ENCODE measurements at places on chromosomes 12 and 14.

GRCh38 chr14:92892589-92892988 lies 30.4 kb upstream of the CHGA start:
- no peak for DNase-seq

- DNase-seq: no peak
Observed at GRCh38 chr14:100994082-100994481, 90.6 kb upstream of the RTL1 start.

- no peak for DNase-seq
Observed at GRCh38 chr12:64951944-64952343, 127.5 kb downstream of the TBC1D30 start.

GRCh38 chr14:61461808-61462275 lies 140.5 kb downstream of the PRKCH start:
- DNase-seq: no peak

GRCh38 chr14:24659916-24660570 lies 26.1 kb upstream of the GZMB start:
- DNase-seq: no peak

- no peak for DNase-seq
Observed at GRCh38 chr14:50766338-50766886, 64.5 kb downstream of the NIN start.

DNA sequence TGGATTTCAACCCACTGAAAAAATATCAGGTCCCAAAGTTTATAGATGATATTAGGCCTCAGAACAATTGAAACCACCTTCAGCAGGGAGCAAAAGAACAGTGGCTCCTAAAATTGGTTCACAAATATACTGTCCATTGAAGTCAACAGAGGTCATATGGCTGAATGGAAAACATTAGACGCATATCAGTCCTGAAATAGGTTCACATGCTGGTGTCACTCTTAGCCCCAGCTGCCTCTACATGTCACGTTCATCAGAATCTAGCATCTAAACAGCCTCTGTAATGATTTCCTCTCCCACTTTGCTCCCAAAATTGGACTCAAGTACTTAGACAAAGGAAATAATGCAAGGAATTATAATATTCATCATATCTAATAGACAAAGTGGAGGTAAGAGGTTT lies 8.7 kb downstream of the FLRT2 start:
- no peak for DNase-seq

DNA sequence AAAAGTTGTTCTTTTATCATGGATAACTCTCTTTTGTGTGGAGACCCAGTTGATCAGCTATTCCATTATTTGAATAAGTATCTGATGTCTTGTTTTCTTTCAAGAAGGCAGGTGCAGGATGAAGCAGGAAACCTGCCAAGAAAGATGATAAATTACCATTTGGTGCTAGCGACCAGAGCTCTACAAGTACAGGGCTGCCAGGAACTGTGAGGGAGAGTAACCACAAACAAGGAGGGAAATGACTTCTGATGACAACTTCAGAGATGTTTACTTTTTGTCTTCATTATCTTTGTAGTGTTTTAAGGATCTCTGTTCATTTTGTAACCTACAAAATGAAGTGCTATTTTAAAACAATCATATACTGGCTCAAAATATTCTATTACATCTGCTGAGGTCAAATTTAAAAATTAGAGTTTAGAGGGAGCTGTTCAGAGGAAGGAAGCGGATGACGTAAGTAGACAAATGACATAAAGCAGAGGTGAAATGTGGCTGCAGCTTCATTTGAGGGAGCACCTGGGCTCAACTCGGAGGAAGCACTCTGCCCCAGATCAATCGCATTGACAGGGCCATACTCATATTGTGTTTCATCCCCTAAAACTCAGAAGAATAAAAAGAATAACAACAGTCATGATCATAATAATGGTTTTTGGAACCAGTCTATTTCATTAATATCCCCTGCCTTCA lies 226.8 kb downstream of the C12orf42 start:
- DNase-seq: no peak

DNA sequence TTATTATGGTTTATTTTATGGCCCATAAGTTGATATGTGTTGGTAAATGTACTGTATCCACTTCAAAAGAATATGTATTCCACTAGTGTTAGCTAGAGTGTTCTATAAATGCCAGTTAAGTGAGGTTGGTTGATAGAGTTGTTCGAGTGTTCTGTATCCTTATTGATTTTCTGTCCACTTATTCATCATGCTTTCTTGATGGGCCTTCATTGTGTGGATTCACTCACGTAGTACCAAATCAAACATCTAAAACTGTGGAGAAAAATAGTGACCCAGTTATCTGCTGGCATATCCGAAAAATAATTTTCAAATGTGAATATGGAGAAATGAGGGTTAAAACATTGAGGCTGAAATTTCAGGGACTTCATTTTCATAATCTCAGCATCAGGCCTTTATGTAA lies 230.4 kb downstream of the TRHDE start:
- no peak for DNase-seq

GRCh38 chr14:32197919-32198318 lies 3.9 kb upstream of the RNU6-7 start:
- no peak for DNase-seq

DNA sequence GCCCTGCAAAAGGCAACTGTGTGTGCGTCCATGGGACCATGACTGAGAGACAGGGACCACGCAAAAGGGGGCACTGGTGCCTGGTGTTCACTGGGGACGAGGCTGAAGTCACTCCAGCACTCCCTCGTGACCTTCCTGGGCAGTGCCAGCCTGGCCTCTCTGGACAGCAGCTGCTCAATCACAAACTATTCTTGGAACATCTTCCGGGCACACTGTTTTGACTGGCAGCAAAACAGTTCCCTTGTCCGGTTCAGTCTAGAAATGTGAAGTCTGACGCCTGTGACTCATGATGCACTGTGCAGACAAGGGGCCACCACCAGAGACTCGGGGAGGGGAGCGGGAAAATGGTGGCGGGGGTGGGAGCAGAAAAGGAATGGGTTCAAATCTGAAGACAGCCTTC lies 20.8 kb downstream of the SNRNP35 start:
- DNase-seq: no peak

DNA sequence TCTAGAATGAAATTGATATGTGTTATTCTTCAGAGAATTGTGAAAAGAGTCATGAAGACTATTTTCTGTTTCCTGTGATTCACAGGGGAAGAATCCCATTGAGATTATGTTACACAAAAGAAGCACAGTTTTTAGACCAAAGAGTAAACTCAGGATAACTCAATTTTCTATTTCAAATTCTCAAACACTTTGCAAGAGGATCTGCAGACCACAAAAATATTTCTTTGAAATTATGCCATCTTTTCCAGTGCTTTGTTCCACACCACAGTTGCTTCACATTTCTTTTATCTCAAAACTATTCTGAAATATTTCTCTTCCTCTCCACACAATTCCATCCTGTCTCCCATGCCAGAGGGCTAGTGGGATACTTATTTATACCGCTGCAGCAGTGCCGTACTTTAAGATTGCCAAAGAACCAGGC lies 188.9 kb upstream of the FOXG1 start:
- no peak for DNase-seq

GRCh38 chr12:64273527-64274403 lies 51.7 kb upstream of the KICS2 start:
- no peak for DNase-seq

DNA sequence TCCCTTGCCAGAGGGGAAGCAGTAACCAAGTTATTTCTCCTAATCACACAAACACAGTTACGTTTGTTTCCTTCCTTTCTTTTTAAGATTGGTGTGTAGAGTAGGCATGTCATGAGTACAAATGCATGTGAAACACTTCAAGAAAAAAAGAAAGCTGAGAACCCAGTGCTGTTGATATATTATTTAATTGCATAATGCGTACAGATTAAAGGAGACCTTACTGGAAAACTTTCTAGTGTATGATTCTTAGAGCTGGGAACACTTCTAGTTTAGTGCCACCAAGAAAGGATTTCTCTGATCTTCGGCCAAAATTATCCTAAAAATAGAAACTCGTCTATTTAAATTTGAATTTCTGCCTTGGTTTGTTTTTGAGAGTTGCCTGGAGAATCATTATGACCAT lies 365.5 kb downstream of the CCDC91 start:
- no peak for DNase-seq

GRCh38 chr12:4566474-4566873 lies 4.5 kb downstream of the DYRK4 start:
- no peak for DNase-seq

GRCh38 chr14:92460916-92461579 lies 52.5 kb upstream of the RIN3 start:
- no peak for DNase-seq

- DNase-seq: no peak
Observed at GRCh38 chr12:66296176-66296683, 6.1 kb upstream of the HELB start.

GRCh38 chr12:84507956-84508850 lies 404.4 kb downstream of the SLC6A15 start:
- no peak for DNase-seq

GRCh38 chr12:3275171-3276041 lies 198.2 kb downstream of the TSPAN9 start:
- DNase-seq: peak; percentile 38

DNA sequence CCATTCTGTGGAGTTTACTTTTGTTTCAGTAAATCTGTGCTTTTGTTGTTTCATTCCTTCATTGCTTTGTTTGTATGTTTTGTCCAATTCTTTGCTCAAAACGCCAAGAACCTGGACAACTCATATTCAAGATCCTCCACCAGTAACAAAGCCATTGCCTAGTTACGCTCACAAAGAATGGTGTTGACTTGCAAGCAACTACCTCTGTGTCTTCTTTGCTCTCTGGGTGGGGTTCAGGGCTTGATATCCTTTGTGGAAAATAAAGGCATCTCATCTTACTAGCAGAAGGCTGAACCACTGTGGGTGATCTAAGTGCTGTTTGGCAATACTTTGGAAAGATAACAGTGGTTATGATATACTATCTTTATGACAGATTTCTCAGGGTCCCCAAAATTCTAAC lies 233.4 kb upstream of the ABCD2 start:
- DNase-seq: no peak

DNA sequence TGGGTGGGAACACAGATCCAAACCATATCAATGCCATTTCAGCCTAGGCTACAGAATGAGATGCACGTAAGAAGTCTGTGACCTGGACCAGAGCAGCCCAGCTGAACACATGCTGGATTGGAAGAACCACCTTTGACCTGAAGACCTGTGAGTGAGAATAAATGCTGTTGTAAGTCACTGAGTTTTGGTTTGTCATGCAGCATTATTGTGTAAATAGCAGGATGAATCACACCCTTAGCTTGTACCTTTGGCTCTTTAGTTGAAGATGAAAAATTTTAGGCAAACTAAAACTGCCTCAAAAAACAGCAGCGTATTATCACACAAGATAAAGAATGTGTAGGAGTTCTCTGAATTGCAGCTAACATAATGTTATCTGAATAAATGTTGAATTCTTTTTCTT lies 199.4 kb upstream of the LRIG3 start:
- DNase-seq: no peak

DNA sequence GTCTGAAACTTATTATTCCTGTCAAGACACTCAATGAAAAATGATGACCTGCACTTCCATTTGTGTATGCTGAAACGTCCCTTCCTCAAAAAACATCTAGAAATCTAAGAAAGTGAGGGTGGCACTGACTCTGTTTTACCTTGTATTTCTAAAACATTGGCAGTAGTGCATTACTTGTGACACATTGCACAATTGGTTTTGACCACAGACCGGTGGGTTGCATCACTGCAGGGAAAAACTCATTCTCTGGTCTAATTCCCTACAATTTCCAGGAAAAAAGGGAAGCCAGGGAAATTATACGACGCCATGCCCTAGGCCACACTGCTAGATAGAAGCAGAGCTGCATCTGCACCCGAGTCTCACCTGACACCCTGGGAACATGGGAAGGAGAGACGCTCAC lies 156.7 kb downstream of the NTF3 start:
- DNase-seq: no peak

DNA sequence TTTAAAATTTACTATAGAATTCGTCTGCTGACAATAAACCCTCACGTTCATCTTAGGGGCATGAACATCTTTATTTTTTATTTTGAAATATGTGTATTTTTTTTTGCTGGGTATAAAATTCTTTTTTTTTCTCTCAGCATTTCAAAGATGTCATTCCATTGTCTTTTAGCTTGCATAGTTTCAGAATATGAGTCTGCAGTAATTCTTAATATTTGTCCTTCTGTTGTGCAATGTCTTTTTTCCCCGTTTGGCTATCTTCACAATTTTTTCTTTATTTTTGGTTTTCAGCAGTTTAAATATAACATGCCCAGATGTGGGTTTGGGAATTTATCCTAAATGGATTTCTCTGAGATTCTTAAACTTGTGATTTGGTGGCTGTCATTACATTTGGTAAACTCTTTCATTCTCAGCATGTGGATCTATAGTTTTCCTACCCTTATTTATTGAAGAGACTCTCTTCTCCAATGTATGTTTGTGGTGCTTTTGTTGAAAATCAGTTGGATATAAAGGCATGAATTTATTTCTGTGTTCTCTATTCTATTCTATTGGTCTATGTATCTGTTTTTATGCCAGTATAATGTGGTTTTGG lies 37.8 kb upstream of the PLBD1 start:
- no peak for DNase-seq

DNA sequence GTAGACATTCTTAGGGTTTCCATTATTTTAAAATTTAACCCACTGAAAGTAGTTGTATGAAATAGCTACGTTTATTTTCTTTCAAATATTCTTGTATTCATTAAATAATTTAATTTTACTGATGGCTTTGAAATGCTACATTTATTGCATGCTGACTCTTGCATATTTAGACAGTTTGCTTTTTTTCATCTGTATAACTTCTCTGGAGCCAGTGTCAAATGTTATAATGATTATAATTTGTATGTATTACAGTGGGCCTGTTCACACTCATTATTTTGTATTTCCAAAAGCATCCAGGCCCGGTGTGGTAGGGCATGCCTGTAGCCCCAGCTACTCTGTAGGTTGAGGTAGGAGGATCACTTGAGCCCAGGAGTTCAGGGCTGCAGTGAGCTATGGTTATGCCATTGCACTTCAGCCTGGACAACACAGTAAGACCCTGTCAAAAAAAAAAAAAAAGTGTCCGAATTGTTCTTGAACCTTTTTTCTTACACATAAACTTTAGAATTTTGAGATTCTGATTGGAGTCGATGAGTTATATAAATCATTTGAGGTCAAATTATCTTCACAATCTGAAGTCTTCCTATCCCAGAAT lies 905 bp downstream of the ZNF84 start:
- DNase-seq: no peak

- no peak for DNase-seq
Observed at GRCh38 chr12:125222876-125223275, 157.6 kb downstream of the AACS start.

DNA sequence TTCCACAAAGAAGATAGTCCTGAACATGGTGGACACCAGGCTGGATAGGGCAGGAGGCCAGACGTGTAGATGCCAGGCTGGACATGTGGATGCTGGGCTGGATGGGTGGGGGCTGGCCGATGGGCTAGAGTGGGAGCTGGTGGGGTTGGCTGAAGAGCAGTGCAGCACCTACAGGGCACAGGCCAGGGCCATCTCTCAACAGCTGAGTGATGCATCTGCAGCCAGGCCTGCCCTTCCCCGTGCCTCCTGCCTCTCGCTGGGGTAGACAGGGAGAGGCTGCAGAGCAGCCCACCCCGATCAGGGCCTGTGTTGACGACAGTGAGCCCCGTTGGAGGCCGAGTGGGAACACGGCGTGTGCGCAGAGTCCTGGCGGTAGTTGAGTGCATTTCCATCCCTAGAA lies 39.3 kb downstream of the EP400 start:
- no peak for DNase-seq

All from CD4-positive, alpha-beta T cell treated with Interleukin-15 for 1 hour (primary cell).